K562 (cell line): ENCODE measurements at places on chromosomes 2 and 18. TPM values are rescaled to one million over a fixed set of nuclear protein-coding genes. Genes with fewer than 3 reads are reported as not detected.

The CCDC74A gene
- total RNA-seq = 12.5 and 13.1 TPM in 2 replicates

The CERKL gene
- not detected in 2 replicates for total RNA-seq

GRCh38 chr18:28163201-28163775, 13.6 kb downstream of the CDH2 start:
- no peaks in the 10 kb centered on the region for H3K36me3 ChIP-seq

GRCh38 chr2:210655229-210655975, 99.0 kb downstream of the CPS1 start:
- no peak overlapping the region for H3K27ac ChIP-seq
- H3K4me3 ChIP-seq = no peak overlapping the region
- no peak for DNase-seq
- no peaks in the 10 kb centered on the region for H3K36me3 ChIP-seq

- no peak overlapping the region for H3K4me3 ChIP-seq
- H3K27ac ChIP-seq = no peak overlapping the region
- H3K36me3 ChIP-seq = no peaks in the 10 kb centered on the region
- DNase-seq = no peak
- no peaks in the 10 kb centered on the region for H3K27me3 ChIP-seq
- no peaks in the 10 kb centered on the region for H3K4me1 ChIP-seq
Measured at GRCh38 chr2:113068706-113069485, 1.1 kb downstream of the IL1F10 start.

DNA sequence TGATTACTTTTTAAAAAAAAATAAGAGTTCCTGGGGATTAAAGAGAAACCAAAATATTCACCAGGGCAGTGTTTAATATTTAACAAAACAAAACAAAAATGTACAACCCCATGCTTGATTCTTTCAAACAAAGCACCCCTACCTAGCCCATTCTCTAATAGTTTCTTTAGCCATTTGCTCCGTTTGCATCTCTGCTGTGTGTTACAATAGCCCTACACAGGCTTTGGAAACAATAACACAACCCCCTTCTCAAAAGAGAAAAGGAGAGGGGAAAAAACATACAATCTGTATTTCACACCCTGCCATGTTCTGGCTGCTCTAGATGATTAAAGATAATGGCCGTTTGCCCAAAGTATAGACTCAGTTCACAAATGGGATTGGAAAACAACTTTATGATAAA, 302.9 kb downstream of the CPS1 start:
- no peaks in the 10 kb centered on the region for H3K27me3 ChIP-seq
- no peak overlapping the region for H3K4me3 ChIP-seq
- DNase-seq = no peak
- H3K27ac ChIP-seq = no peak overlapping the region
- no peaks in the 10 kb centered on the region for H3K4me1 ChIP-seq

DNA sequence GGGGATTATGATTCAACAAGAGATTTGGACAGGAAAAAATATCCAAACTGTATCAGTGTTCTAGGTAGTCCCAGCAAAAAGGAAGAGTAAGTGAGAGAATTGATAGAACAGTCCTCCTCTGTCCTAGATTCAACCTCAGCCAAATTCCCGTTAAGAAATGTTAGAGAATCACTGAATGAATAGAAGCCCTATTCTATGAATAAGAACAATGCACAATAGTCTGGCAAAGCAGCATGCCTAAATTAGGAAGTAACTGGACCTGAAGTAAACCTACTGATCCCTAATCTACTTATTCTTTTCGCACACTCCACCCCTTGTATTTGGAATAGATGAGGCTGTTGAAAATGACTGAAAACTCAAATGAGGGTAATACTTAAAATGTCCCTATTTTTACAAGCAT, 1665.5 kb downstream of the LRP1B start:
- no peak overlapping the region for H3K4me3 ChIP-seq
- H3K4me1 ChIP-seq = no peaks in the 10 kb centered on the region
- H3K27me3 ChIP-seq = no peaks in the 10 kb centered on the region
- H3K27ac ChIP-seq = no peak overlapping the region
- H3K36me3 ChIP-seq = no peaks in the 10 kb centered on the region

GRCh38 chr2:68336192-68336591, 16.4 kb upstream of the CNRIP1 start:
- H3K27me3 ChIP-seq = no peaks in the 10 kb centered on the region
- H3K4me3 ChIP-seq = no peak overlapping the region
- H3K4me1 ChIP-seq = no peaks in the 10 kb centered on the region; the same call in 2 of the 3 replicates
- no peaks in the 10 kb centered on the region for H3K36me3 ChIP-seq

DNA sequence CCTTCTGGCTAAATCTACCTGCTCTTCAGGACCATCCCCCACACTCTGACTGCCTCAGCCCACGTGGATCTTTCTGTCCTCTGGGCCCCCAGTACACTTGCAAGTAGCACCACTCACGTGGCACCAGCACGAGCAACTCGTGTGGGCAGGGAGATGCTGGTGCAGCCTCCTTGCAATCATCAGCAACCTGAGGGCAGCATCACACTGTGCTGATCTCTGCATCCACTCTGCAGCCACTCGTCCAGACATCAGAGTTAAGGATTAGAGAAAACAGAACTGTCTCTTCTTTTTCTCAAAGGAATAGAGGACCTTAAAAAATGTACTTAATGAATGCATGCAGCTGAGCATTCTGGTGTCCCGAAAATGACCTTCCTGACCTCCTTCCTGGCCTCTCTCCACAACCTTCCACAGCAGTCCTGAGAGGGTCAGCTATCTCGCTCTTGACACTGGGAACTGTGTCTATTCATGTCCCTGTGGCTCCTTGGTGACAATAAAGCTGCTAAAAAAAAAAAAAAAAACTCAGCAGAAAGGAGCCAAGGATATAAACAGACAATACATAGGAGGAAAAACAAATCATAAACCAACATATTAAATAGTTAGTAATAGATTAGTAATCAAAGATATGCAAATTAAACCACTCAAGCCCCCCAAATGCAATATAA, 145.9 kb downstream of the ZBTB7C start:
- no peaks in the 10 kb centered on the region for H3K36me3 ChIP-seq
- H3K4me3 ChIP-seq = no peak overlapping the region
- no peaks in the 10 kb centered on the region for H3K4me1 ChIP-seq
- DNase-seq = no peak
- H3K27me3 ChIP-seq = no peaks in the 10 kb centered on the region

DNA sequence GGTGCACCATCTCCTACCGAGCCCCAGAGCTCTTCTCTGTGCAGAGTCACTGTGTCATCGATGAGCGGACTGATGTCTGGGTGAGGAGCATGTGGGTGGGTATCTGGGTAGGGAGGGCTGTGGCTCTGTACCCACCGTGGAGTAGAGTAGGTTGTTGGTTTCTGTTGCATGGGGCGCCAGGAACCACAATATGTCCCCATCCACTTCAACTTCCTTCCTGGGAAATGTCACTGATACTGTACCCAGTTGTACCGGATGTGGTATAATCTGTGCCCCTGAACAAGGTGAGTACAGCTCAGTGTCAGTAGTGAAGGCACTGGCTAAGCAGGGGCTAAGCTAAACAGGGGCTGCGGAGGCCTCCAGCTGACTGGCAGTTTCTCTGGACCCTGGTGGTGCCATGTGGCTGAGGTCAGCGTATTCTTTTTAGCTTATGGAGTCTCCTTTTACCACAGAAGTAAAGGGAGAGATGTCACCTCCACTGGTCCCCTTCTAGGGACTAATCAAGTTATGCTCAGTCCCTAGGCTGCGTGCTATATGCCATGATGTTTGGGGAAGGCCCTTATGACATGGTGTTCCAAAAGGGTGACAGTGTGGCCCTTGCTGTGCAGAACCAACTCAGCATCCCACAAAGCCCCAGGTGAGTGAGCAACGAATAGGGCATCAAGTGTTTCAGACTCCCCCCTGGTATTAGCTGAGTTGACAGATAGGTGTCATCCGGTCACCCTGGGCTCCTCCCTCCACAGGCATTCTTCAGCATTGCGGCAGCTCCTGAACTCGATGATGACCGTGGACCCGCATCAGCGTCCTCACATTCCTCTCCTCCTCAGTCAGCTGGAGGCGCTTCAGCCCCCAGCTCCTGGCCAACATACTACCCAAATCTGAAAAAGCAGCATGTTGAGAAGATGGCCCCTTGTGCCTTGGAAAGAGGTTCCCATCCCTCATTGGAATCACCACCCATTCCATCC, 2.7 kb downstream of the STK16 start:
- peaks cover 57% of the 10 kb centered on the region for H3K36me3 ChIP-seq
- H3K27ac ChIP-seq = no peak overlapping the region; the same call in 2 of the 3 replicates
- DNase-seq = peak; percentile 9
- no peaks in the 10 kb centered on the region for H3K27me3 ChIP-seq
- no peak overlapping the region for H3K4me3 ChIP-seq

- H3K27ac ChIP-seq = no peak overlapping the region
- no peaks in the 10 kb centered on the region for H3K36me3 ChIP-seq
- H3K4me1 ChIP-seq = no peaks in the 10 kb centered on the region; the same call in 1 of the 2 replicates
- no peak overlapping the region for H3K4me3 ChIP-seq
- peaks cover 48% of the 10 kb centered on the region for H3K27me3 ChIP-seq
- no peak for DNase-seq
Measured at GRCh38 chr2:42030200-42030759, 17.5 kb upstream of the PKDCC start.

DNA sequence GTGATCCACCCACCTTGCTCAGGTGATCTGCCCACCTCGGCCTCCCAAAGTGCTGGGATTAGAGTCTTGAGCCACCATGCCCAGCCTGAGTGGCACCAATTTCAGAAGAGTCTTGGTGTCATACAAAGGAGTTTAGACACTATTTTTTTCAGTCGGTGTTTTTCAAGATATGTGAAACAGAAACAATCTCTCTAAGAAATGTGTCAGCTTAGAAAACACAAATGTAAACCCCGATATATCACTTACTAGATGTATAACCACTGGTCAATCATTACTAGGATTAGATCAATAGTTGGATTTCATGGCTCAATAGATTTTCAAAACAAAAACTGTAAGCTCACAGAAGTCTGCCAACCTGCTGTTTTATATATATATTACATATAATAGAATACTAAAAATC, 67.2 kb upstream of the FRZB start:
- no peak overlapping the region for H3K27ac ChIP-seq
- H3K27me3 ChIP-seq = no peaks in the 10 kb centered on the region
- H3K36me3 ChIP-seq = peaks cover 83% of the 10 kb centered on the region
- no peaks in the 10 kb centered on the region for H3K4me1 ChIP-seq
- no peak overlapping the region for H3K4me3 ChIP-seq
- DNase-seq = no peak
